ENCODE measurements at places on chromosomes 3 and 15.
A peak's percentile ranks its signal among the peaks of the same experiment; 100 is the strongest.

DNA sequence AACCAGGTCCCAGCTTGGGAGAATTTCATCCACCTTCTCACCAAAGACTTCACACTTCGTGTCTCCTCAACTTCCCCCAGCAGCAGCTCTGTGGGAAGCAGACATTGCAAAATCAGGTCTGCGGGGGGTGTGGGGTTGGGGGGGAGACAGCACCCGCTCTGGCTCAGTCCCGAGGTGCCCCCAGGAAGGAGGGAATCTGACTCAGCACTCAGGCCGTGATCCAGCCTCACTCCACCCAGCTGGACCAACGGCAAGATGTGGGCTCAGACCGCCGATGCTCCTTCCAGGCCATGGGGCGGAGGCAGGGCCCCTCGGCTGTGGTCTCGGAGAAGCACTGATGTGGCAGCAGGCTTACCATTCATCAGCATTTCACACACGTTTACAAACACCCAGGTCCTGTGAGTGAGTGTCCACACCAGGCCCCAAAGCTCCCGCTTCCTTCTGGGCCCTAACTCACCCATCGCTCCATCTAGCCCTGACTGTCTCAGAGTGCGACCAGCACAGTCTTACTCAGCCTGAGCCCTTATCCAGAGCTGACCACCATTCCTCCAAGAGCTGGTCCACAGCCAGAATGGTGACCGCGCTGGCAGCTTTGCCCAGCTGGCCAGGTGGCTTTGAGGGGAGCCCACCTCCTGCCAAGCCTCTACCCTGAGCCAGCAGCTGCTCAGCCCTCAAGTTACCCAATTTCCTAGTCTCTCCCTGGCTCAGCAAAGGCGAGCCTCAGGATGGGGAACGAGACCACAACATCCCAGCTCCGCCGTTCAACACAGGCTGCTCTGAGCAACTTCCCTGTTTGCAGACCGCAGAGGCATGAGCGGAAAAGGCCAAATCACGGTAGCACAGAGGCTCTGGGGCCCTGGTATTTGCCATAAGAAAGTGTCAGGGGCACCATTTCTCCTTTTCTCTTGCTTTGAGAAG is 3.3 kb downstream of the STAB1 start:
- DNase-seq, result peak; percentile 71

DNA sequence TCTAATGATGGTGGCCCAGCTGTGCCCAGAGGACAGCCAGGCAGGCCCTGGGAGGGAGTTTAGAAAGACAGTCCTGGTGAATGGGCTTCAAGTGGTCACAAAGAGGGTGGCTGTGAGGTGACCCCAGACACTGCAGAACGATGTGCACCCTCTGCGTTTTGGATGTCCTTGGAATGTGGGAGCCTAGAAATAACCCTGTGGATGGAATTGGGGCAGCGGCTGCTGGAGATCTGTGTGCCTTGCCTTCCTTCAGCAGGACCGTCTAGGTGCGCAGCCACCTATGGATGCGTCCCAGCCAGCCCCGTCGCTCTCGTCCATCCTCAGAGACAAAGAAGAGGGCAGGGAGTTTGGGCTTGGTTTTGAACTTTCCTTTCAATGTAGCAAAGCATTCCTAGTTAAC is 46.5 kb downstream of the KLHL25 start:
- DNase-seq, result no peak

DNA sequence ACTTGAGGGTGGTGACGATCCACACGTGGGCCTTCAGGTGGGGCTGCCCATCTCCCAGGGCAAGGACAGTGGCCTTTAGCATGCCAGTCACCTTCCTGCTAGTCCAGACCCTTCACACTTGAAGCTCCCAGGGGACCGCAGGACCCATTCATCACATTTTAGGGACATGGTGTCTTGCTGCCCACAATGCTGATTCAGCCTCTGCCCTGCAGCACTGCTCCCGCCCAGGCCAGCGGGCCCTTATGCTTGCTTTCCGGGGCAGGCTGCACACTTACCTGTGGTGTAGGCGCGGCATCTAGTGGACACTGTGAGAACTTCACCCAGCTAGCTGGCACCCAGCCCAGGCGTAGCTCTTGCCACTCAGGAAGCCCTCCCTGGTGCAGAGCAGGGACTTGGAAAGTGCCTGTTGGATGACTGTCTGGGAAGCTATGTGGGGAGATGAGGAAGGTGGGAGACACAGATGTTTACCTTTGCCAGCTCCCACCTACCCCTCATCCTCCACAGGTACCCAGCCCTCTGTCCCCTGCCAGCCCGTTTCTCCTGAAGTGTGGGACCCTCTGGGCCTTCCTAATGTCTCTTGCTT is 26.3 kb upstream of the NR2C2 start:
- DNase-seq, result peak; percentile 87

DNA sequence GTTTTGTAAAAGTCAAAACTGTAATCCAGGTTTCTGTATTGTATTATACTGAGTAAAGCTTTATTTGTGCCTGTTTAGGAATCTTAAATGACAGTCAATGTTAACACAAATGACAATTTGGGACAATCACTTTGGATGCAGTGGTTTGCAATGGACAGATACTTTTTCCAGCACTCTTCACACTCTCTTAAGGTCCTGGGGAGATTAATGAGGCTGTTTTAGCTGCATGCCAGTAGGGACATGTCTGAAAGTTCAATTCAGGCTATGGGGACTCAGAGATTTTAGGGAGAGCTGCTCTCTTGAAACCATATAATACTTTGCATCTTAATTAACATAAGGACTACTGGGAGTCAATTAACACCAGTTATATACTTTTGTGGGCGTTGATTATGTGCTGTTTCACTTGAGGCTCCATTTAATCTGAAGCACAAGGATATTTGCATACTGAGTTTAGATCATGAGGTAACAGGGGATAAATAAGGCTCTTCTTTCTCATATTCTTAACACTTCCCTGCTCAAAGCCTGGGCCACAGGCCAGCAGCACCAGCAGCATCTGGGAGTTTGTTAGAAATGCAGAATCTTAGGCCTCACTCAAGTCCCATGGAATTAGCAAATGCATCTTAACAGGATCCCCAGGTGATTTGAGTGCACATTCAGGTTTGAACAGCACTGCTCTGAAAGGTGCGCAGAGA is 972.8 kb downstream of the PLOD2 start:
- DNase-seq, result no peak

GRCh38 chr15:84983294-84983693 is 1.6 kb downstream of the PDE8A start:
- DNase-seq, result no peak

DNA sequence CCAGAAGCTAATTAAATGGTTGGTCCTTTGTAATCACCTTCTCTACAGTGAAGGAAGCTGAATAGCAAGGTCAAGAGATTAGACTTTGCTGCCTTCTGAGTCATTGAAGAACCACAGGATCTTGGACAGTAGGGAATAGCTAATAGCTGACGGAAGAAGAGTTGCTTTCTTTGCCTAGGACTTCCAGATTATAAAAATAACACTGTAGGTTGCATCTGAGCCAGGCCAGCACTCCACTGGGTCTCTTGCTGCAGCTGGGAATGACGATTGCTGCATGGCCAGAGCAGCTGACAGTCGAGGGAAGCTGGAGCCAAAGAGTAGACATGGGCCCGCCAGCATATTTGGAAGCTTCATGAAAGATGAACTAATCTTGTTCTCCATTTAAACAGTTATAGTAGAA is 81.5 kb upstream of the KCNMB2 start:
- DNase-seq, result peak; percentile 43

GRCh38 chr3:114756506-114757279 is 390.4 kb downstream of the ZBTB20 start:
- DNase-seq, result peak; percentile 62

GRCh38 chr3:115628075-115628412 is 4.7 kb downstream of the GAP43 start:
- DNase-seq, result no peak

- peak; percentile 75 for DNase-seq
Observed at GRCh38 chr3:138412821-138413551, 21.4 kb upstream of the ESYT3 start.

DNA sequence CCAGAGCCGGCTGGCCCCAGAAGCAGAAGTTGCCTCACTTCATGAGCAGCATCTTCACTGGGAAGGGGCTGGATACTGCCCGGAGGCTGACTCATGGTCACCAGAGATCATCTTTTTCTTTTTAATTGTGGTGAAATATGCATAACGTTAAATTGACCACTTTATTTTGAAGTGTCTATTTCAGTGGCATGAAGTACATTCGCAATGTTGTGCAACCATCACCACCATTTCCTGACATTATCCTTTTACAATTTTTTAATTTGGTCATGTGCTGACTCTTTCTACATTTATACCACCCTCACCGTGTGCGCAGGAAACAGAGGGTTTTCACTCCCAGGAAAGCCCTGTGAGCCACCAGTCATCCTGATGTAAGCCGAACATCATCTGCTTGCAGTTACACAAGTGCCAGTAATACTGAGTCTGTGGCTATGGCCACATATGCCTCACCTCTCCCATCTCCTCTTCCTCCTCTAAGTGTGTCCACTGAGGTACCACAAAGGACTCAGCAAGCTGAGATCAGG is 51.6 kb upstream of the ABHD17C start:
- DNase-seq, result peak; percentile 79

DNA sequence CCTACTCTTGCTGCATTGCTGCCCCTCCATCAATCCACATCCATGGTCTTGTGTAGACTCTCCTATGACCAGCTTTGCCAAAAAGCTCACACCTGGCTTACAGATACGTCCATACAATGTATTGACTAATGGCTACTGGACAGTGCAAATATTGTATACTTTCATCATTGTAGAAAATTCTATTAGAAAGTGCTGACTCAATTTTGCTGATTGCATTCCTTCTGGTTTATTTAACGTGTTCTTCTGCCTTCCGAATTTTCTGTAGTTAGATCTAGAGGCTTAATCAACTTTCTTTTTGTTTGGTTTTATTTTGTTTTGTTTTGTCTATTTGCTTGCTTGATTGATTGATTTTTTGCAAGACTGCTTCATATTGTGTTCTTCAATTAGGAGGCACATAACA is 29.8 kb upstream of the CNOT10 start:
- no peak for DNase-seq

DNA sequence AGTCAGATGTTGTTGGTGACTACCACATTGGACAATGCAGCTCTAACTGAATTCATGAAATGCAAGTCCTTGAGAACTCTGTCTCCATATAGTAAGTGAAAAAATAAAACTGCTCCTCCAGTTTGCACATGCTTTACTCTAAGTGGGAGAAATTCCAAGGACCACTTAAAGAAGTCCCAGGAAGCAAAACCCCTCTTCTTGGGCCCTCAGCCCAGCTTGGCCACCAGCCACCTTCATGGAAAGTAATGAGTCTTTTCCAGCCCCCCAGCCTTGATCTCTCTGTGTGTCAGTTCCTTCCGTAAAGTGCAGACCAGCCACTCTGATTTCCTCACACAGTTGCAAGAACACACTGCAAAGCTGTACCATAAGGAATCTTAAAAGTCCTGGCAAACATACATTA is 34.5 kb downstream of the DAPK2 start:
- DNase-seq, result no peak

GRCh38 chr15:75153087-75153486 is 48.6 kb upstream of the C15orf39 start:
- DNase-seq, result peak; percentile 49

- no peak for DNase-seq
Observed at GRCh38 chr3:54962200-54962599, 34.3 kb upstream of the LRTM1 start.

DNA sequence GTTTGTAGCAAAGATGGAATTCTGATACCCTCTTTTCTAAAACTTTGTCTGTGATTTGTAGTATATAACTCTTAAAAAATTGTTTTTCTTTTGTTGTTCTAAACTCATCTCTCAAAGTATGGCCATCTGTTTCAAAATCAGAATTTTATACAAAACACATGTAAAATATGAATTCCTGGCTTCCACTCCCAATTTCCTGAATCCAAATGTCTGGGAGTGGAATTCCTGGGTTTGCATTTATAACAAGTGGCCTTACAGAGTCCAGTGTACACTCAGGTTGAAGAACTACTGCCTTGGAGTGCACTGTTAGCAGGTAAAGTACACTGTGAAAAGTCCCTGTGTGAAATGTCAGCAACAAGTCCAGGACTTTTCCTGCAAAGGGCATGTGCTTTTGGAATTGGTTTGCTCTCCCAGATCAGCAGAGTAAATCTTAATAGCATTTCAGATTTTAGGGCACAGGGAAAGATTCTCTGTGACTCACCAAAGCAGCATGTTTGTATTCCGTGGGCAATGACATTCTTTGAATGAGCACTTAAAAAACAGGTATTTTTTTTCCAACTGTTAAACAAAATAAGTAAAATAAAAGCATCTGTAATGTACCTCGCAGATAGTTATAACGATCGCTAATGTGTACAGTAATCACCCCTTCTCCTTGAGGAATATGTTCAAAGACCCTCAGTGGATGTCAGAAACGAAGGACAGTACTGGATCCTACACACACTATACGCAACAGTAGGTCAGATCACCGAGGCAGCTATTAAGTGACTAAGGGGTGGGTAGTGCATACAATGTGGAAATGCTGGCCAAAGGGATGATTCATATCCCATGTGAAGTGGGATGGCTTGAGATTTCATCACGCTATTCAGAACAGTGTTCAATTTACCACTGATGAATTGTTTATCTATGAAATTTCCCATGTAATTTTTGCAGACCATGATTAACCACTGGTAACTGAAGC is 2.0 kb upstream of the CLDN16 start:
- peak; percentile 97 for DNase-seq

DNA sequence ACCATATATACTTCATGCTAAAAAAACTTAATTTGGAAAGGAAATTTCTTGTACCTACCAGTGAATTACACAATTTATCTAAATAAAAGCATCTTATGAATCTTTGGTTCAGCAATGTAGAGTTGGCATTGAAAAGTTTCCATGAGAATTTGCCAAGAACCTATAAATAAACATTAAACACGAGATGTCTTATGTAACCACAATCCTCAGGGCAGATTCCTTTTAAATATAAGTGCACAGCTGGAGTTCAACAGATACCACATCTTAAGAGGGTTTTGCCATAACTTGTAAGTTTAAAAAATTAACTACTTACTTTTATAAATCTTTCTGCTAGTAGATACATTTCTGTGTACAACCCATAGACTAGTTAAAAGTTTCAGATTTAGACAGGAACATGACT is 499.3 kb upstream of the ARRDC4 start:
- no peak for DNase-seq

DNA sequence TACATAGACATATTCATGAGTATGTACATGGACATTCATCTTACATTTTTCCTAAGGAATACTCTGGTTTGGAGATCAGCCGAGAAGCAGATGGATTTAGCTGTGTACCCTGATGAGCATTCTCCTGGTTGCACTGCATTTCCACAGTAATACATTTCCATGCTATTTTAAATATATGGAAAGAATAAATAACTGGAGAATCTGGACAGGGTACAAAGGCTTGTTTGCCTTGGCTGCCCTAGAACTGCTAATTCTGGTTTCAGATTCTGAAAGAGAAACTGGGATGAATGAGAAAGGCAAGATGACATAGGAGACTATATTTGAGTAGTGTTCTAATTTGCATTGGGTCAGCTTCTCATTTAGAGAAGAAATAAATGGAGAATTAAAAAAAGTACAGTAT is 190.8 kb upstream of the FAM3D start:
- no peak for DNase-seq

GRCh38 chr3:160018959-160019358 is 30.3 kb downstream of the IL12A start:
- DNase-seq, result no peak

- no peak for DNase-seq
Observed at GRCh38 chr15:63146684-63147083, 10.6 kb downstream of the RPS27L start.

All from EH (cell line).